ENCODE measurements at places on chromosomes 5 and 9.
A peak's percentile ranks its signal among the peaks of the same experiment; 100 is the strongest.

- no peak for DNase-seq
Observed at GRCh38 chr5:351921-352245, 30.4 kb downstream of the AHRR start.

DNA sequence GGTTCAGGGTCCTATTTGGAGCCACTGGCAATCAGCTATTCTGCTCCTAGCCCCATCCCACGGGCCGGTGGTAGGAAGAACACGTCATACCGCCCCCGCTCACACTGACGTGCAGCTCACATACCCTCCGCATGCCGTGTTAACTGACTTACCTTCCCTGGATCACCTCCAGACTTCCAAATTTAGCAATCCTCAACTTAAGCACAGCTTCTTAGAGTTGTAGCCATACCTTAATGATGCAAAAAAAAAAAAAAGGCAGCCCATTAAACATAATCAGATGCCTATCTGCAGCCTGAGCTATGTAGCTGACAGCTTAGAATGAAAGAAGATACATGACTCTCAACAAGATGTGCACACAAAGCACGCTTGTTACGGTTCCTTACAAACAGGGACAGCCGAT, 93.0 kb downstream of the IRX2 start:
- no peak for DNase-seq

- DNase-seq: no peak
Observed at GRCh38 chr5:52051759-52052158, 668.5 kb downstream of the ISL1 start.

DNA sequence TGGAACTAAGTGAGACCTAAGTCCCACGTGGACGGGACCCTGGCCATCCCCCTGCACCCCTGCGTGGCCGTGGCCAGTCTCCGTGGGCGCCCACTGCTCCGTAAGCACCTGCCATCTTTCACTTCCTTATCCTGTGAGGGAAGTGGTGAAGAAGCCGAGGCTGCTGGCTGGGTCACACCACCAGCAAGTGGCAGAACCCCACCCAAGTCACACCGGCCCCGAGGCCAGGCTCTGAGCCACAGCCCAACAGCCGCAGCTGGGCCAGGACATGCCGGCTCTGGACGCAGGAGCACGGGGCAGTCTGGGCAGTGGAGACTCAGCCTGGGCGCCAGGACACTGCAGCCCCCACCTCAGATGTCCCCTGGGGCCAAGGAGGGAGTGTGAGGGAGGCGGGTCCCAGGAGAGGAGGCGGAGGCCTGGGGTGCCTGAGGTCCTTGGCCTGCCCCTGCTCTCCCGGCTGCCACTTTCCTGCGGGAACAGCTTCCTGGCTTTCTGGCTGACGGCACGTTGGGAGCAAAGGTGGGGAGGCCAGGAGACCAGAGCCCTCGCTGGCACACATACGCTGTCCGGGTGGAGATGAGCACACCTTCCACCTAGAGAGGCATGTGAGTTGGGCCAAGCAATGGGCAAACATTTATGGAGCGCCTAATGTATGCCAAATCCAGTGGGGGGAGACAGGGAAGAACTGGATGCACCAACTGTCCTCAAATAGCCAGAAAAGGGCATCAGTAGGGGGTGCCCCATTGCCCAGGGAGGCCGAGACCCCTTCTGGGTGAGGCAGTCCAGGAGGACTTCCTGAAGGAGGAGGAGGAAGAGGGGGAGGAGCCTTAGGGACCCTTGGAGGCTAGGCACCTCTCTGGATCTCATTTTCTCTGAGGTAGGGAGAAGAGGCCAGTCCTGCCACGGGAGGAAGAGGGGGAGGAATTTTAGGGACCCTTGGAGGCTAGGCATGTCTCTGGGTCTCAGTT, 43.9 kb upstream of the EGFL7 start:
- no peak for DNase-seq

DNA sequence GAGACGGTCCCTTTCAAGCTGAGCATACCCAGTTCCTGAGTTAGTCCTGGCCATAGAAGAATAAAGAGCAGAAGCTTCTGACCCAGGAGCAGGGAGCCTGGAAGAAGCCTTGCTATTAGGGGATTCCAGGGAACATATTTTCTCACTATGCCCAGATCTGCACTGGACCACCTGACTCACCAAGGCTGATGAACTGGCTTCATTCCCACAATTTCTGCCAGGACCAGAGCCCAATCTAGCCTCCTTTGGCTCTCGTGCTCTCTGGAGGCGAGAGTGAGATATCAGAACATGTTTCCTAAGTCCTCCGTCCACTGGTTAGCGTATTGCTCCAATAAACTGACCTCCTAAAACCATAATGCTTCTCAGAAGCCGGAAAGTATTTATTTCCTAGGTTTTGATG, 9.9 kb downstream of the GABBR2 start:
- DNase-seq: no peak

GRCh38 chr5:82885627-82886389, 191.4 kb downstream of the TMEM167A start:
- DNase-seq: no peak

GRCh38 chr5:167579693-167580055, 711.8 kb upstream of the WWC1 start:
- DNase-seq: no peak

DNA sequence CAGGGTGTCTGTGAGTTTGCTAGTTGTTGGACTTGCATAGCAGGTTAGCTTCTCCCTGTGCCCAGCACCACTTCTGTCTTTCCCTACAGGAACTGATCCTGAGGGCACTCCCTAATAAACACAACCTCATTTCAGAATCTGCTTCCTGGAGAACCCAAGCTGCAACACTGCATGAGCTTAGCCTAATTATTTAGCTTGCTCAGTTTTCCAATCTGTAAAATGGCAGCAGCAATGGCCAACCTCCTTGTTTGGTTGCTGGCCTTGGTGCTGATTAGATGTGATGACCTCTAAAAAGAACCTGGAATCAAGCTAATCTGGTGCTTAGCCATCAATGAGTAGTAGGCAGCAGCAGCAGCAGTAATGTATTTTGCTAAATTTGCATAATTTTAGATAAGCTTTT, 133.9 kb downstream of the ADCY2 start:
- DNase-seq: no peak

GRCh38 chr5:138974227-138975063, 99.3 kb upstream of the LRRTM2 start:
- no peak for DNase-seq

GRCh38 chr5:39713250-39713916, 288.6 kb upstream of the DAB2 start:
- DNase-seq: no peak

- DNase-seq: no peak
Observed at GRCh38 chr9:124504530-124505005, 2.6 kb downstream of the NR5A1 start.

GRCh38 chr5:39995990-39996389, 571.2 kb upstream of the DAB2 start:
- no peak for DNase-seq

DNA sequence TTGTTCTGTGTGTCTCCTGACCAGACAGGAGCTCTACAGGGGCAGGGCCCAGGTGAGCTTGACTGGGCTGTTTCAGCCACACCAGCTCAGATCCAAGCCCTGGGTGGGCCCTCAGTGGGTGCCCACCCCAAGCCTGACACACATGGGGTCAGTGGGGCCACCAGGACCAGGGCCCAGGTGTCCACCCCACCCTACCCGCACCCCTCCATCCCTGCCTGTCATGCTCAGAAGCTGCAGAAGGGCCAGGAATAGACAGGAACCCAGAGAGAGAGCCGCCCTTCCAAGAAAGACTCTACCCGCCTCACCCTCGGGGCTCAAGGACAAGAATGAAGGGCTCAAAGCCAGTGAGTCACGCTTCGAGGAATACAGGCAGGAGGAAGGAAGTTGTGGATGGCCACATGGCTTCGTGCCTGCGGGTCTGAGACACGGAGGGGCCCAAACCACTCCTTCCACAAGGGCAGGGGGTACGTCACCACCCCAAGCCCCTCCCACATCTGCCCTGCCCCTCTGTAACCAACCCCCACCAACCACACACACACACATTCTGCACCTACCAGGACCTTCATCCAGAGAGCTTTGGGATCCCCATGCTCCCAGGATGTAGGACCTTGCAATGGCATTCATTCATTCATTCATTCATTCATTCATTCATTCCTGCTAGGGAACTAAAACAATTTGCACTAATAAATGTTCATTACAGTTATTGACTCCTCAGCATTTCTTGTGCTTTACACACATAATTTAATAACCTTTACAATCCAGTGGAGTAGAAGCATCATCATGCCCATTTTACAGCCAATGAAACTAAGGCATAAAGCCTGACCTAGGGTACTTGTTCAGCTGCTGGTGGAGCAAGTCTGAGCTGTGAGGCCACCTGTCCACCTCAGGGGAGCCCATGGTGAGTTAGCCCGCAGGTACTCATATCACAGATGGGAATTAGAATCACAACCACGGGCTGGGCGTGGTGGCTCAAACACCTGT, 55.9 kb upstream of the STXBP1 start:
- peak; percentile 95 for DNase-seq

- DNase-seq: no peak
Observed at GRCh38 chr9:110427497-110428104, 89.9 kb upstream of the TXNDC8 start.

- no peak for DNase-seq
Observed at GRCh38 chr9:129906298-129906697, 71.0 kb downstream of the USP20 start.

DNA sequence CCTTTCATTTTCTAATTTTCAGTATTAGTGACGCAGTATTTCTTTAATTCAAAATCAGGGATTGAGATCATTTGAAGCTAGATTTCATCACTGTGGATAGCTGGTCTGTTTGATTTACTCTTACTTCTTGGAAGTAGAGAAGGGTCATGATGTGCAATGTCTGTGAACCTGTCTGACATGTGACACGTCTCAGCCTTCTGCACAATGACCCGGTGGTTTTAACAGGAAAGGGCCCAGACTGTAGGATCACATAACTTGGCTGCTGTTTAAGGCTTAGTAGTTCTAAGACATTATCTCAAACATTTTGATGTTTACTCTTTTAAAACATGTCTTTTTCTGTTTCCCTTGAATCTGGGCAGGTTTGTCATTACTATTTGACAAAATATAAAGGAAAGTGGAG, 823.3 kb upstream of the NUDT12 start:
- DNase-seq: no peak

GRCh38 chr9:34501372-34501771, 21.4 kb downstream of the ENHO start:
- no peak for DNase-seq

DNA sequence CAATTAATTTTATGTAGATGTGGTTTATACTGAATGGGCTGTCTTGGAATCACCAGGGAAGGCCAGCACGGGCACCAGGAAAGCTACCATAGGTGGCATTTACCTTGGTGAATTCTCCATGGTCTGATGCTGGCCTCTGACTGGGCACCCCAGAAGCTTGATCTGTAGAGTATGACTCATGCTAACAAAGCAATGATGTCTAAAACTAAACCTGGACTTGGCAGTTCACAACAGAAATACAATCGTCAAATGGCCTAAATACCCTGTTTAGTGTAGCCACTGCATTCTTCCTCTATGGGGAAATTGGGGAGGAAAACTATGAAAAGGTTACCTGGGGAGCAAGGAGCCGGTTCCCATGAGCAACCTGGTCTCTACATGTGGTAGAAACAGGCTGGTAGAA, 98.0 kb downstream of the ATPSCKMT start:
- no peak for DNase-seq

DNA sequence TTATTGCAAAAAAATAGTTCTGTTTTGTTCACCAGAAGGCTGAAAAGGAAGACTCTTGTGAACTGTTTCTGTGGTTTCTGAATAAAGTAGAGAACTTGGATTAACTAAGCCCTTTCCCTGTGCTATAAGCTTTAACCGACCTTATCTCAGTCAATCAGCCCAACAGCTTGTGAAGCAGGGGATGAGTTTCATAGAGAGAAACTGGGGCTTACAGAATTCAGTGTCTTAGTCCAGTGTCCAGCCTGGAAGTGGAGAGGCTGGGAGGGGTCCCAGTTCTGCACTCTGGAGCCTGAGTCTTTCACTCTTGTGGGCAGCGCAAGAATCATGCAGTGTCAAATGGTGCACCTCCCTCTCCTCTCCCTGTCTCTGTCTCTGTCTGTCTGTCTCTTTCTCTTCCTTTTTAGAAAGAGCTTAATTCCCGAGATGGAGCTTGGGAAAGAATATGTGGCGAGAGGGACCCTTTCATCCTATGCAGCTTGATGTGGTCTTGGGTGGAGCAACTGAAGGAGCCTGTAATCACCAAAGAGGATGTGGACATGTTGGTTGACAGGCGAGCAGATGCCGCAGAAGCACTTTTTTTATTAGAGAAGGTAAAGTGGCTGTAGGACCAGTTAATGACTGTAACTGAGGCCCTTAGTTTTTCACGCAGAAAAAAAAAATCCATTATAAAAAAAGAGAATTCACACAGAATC, 17.0 kb downstream of the PTPDC1 start:
- DNase-seq: no peak

DNA sequence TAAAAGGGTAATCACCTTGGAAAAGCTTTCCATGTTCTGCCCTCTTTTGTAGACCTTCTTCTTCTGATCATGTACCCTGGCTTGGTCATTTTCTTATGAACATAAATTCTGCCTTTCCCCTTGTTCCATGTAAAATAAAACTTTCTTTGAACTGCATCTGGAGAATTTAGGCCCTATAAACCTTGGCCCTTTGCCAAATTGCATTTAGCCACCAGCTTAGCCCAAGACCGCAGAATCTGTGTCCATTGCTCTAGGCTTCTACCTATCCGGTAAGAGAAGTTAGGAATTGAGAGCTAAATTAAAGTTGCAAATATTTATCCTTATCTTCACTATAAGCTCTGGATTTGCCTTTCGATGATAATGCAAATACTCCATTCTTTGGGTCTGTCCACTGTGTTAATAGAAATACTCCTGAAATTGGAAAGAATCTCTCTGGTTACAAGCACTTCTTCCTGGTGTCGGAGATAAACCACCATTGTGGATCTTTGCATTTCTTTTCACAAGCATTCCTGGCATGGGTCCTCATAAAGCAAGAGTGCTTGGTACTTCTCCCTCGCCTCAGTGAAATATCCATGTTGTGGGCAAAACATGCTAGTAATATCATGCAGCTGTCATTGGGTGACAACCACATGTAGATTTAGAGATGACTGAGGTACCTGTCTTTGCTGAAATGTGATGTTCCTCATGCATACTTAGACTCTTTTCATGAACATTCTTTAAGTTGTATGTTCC, 698.0 kb upstream of the WWC1 start:
- no peak for DNase-seq

GRCh38 chr9:106701611-106702010, 161.4 kb upstream of the ZNF462 start:
- DNase-seq: no peak

GRCh38 chr5:78275998-78276543, 18.4 kb downstream of the AP3B1 start:
- no peak for DNase-seq

DNA sequence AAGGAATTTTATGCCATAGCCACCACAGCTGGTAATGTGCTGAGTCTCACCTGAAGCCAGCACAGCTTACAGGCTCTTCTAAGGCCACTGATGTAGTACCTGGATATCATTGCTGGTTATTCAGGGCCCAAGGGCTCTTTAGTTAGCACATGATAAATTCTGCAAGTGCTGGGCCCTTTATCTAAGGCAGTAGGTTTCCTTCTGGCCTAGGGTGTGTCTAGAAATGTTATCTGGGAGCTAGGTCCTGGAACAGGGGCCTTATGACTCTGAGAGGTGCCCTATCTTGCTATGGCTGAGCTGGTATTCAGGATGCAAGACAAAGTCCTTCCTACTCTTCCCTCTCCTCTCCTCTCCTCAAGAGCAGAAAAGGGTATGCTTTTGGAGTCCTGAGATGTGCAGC, 1424.5 kb upstream of the NUDT12 start:
- DNase-seq: no peak

Data from T-helper 1 cell (primary cell).